ENCODE measurements at places on chromosomes 7 and 10.
A peak's percentile ranks its signal among the peaks of the same experiment; 100 is the strongest.

GRCh38 chr7:78702770-78703169, 750.7 kb downstream of the MAGI2 start:
- peak; percentile 88 for DNase-seq

DNA sequence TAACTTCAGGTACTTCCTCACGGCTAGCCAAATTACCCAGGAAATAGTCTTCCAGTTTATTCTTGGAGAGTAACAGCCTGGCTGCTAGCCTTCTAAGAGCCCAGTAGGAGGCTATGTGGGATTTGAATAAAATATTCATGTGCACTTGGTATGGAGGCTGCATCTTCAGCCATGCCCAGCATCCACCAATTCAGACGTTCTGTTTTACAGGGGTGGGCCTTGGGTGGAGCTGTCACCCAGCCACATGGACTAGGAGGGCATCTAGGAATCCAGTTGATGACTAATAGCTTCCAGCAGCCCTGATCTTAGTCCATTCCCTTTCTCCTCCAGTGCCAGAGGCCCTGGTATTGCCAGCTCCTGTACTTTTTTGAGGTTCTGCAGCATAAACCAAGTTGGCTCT, 66.3 kb upstream of the ZRANB1 start:
- no peak for DNase-seq

GRCh38 chr10:98478430-98479222, 31.9 kb upstream of the HPS1 start:
- no peak for DNase-seq

- DNase-seq = no peak
Observed at GRCh38 chr7:45203459-45203858, 45.9 kb downstream of the RAMP3 start.

- DNase-seq = no peak
Observed at GRCh38 chr10:98340940-98341310, 72.9 kb upstream of the LOXL4 start.

DNA sequence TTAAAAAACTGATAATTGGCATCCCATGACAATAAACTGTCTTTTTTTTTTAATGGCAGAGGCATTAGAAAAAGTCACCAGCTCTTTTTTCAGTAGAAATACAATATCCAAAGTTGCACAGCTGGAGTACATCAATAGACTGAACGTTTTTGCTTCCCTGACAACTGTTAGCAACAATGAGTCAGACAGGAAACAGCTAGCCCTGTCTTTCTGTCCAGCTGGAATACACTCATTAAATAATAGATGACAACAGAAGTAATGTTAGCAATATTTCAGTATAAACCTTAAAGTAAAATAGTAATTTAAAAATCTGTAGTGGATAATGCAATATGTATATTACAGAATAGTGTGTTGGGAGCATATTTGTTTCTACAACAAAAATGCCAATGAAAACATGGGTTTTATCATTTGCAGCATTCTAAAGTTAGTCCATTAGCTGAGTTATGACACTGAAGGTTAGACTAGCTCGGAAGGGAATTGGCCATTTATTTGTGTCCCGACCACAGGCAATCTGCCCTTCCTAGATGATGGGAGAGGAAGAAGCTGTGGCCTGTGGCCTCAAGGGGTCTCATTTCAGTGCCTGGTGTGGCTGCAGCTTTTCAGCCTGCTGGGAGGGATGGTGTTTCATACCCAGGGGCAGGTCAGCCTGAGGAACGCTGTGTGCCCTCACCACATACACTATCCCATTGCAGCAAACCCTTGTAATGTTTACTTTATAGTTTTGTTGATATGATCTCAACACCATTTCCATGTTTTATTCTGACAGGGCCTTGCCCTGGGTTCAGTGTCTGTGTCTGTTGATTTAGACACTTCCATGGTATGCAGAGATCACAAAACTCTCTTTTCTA, 173.3 kb downstream of the SLC16A9 start:
- no peak for DNase-seq

DNA sequence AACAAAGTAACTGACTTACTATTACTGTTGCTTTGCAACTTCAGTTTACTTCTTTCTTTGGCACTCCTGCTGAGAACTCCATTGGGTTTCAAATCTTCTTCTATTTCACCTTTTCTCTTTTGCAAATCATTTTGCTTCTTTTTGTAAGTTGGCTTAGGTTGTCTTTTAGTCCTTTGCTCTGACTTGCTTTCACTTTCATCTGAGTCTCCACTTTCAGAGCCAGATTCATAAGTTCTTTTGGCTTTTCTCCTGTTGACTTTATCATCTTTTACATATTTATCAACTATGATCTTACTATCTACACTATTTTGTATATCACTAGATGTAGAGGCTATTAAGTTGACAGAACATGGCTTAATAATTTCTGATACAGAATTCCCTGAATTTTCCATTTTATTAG, 73.4 kb downstream of the NRBF2 start:
- no peak for DNase-seq

DNA sequence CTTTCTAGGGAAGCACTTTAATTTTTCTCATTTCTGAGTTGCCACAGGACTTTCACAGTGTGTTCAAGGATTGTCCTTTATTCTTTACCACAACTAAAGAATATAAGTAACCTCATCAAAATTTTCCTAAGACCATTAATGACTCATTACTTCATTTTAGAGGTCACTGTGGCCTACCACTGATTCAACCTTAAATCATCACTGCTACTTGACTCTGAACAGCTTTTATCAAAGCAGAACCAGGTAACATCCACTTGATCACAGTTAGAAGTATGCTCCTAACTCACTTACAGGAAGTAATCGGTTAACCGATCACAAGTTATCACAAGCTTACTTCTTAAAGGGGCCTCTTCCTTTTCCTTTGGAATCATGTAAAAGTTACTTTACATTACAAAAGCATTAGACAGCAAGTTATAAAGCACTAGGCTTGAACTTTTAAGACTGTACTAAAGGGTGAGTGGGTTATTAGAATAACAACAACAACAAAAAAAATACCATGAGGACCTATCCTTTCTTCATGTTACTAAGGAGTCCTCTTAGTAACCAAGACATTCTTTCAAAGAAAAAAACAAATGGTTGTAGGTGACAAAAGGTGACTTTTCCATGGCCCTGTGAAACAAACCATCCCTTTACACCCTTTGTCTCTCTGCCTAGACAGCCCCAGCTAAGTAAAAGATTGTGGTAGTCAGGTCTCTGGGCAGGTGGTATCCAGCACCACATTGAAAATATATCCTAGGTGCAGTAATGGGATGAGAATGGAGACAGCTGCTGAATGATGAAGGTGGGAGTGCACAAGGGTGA, 40.0 kb upstream of the PDK4 start:
- DNase-seq = no peak

DNA sequence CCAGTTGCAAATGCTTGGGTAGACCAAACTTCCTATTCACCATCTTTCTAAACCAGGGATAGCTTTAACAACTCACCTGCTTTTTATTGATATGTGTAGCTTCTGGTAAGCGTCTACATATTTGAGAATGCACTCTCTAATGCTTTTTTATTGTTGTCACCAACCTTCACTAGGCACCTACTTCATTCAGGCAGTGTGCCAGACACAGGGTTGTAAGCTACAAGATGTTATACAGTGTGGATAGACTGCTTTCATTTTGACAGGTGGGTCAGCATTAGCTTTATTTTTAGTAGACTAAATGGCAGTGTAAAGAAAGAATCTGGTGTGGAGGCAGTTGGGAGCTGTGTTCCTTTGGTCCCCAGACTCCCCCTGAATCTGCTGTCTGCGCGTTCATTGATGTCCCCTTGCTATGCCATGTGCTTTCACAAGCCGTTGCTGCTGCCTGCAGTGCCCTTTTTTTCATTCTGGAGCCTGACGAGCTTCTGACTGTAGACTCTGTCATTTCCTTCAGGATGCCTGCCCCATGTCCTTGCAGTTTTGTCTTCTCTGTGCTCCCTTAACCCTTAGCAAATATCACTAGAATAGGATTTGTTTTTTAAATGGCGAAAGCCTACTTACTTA, 32.1 kb downstream of the NRF1 start:
- no peak for DNase-seq

DNA sequence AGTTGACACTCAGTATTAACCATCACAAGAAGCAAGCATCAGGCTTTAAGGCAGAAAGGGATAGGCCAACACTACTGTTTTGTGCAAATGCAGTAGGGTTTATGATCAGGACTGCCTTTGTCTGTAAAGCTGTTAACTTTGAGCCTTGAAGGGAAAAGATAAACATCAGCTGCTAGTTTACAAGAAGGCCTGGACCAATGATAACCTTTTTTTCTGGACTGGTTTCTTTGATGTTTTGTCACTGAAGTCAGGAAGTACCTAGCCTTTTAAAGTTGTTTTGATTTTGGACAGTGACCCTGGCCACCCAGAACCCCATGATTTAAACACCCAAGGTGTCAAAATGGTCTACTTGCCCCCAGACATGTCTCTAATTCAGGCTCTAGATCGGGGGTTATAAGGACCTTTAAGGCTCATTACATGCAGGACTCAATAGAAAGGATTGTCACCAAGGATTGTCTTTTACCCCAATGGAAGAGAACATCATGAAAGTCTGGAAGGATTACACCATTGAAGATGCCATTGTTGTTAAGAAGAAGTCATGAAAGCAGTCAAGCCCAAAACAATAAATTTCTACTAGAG, 50.1 kb downstream of the CROT start:
- no peak for DNase-seq

GRCh38 chr7:94297397-94297838, 97.3 kb upstream of the COL1A2 start:
- no peak for DNase-seq

GRCh38 chr7:100476903-100477870, 1.8 kb downstream of the TSC22D4 start:
- no peak for DNase-seq

GRCh38 chr7:137469191-137469811, 125.8 kb upstream of the PTN start:
- no peak for DNase-seq
